Psoas muscle (tissue), 8 donors: ENCODE measurements at places on chromosomes 5 and 9. TPM values are rescaled to one million over a fixed set of nuclear protein-coding genes. Genes with fewer than 3 reads are reported as not detected.

Gene RNF224
- not detected for total RNA-seq

GRCh38 chr9:125380406-125380805 is 118.8 kb downstream of the GAPVD1 start:
- no peak overlapping the region for H3K27ac ChIP-seq
- DNase-seq, result peak; percentile 6
- no peak overlapping the region for H3K4me3 ChIP-seq
- no peaks in the 10 kb centered on the region for H3K4me1 ChIP-seq
- no peaks in the 10 kb centered on the region for H3K36me3 ChIP-seq

Gene ADAMTS12
- total RNA-seq, result 0.88 TPM

Gene TEK
- 10.6 TPM for total RNA-seq

DNA sequence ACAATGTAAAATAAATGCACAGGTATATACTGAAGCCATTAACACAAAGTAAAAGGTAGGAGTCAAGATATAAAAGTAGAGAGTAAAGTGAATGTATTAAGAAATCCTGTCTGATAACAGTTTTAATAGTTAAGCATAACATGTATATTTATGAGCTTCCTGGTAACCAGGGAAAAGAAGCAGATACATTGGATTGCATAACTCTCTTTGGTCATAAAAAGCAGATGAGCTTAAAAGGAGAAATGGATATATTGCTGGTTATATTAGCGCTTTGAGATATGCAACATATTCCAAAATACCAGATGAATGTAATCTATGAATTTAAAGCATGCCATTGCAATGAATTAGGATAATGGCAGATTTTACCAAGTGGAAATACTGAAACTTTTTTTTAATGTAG is 6.2 kb upstream of the TNFSF8 start:
- H3K4me3 ChIP-seq, result no peak overlapping the region
- no peaks in the 10 kb centered on the region for H3K4me1 ChIP-seq
- no peak overlapping the region for H3K27ac ChIP-seq
- H3K27me3 ChIP-seq, result no peaks in the 10 kb centered on the region
- DNase-seq, result no peak

GRCh38 chr5:148858106-148858505 is 31.7 kb downstream of the ADRB2 start:
- H3K27me3 ChIP-seq, result no peaks in the 10 kb centered on the region
- peaks cover 55% of the 10 kb centered on the region for H3K4me1 ChIP-seq
- no peaks in the 10 kb centered on the region for H3K36me3 ChIP-seq
- no peak for DNase-seq
- H3K27ac ChIP-seq, result peak overlapping the region; percentile 37

GRCh38 chr5:134249469-134250379 is 23.9 kb upstream of the PPP2CA start:
- no peaks in the 10 kb centered on the region for H3K27me3 ChIP-seq
- H3K4me3 ChIP-seq, result no peak overlapping the region
- peak overlapping the region; percentile 58 for H3K27ac ChIP-seq
- DNase-seq, result peak; percentile 43

GRCh38 chr9:19999491-20000057 is 210.7 kb upstream of the SLC24A2 start:
- H3K4me1 ChIP-seq, result no peaks in the 10 kb centered on the region
- H3K36me3 ChIP-seq, result no peaks in the 10 kb centered on the region
- no peaks in the 10 kb centered on the region for H3K27me3 ChIP-seq
- no peak for DNase-seq
- no peak overlapping the region for H3K4me3 ChIP-seq

Gene PHF24
- total RNA-seq, result not detected
